ENCODE measurements at places on chromosomes 11 and 22.

DNA sequence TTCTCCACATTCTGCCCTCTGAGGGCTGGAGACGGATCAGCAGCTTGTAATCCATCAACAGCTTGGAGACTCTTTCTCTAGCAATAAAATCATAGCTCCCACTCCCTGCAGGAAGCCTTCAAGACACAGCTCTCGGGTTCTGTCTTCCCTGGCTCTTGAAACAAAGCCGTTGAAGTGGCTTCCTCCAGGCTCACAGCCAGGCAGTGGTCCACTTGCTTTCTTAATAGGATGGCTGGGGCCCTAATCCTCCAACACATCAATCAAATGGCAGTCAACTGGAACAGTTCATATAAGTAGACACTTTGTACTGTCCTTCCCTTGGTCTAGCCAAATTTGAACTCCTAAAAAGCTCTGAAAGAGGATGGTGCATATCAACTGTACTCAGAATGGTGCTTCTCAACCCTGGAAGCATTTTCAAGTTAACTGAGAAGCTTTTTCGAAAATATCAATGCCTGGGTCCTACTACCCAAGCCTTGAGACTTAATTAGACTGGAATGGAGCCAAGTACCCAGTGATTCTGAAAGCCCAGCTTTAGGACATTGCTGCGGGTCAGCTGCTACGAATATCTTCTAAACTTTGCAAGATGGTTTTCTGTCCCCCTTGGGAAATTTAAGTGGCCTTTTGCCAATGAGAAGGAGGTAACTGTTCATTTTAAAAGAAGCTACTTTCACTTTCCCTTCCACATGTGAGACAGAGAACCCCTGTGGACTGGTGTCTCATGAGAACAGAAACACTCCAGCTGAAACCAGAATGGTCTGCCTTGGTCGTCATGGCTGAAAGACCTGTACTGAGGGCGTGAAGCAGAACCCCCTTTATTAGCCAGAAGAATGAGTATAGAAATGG lies 74.7 kb downstream of the SC5D start:
- no peak for DNase-seq

- DNase-seq = no peak
Measured at GRCh38 chr11:114310095-114310494, 13.9 kb downstream of the NNMT start.

- no peak for DNase-seq
Measured at GRCh38 chr11:67606093-67606491, 644 bp upstream of the NDUFV1 start.

GRCh38 chr11:69876013-69876412 lies 56.8 kb upstream of the FGF3 start:
- DNase-seq = no peak

DNA sequence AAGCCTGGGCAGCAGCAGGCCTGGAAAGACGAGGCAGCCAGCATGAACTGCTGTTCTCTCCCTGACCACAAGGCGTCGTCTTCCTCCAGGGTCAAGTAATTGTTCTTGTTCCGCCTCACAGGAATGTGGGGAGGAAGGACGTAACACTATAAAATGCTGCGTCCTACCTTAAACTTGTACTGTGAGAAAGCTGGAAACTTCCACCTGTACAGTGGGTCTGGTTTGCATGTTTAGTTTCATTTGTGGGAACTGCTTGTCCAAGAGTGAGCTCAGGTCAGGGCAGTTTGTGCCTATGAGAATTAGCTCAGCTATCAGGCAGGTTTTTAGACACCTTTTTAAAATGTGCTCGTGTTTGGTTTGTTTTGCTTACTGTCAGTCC lies 55.2 kb downstream of the PANX1 start:
- no peak for DNase-seq

DNA sequence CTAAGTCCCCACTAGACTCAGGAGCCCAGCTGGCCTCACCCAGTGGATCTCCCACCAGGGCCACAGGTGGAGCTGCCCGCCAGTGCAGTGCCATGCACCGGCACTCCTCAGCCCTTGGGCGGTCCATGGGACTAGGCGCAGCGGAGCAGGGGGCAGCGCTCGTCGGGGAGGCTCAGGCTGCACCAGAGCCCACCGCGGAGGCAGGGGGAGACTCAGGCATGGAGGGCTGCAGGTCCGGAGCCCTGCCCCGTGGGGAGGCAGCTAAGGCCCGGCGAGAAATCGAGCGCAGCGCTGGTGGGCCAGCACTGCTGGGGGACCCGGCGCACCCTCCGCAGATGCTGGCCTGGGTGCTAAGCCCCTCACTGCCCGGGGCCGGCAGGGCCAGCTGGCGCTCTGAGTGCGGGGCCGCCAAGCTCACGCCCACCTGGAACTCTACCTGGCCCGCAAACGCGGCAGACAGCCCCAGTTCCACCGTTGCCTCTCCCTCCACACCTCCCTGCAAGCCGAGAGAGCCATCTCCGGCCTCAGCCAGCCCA lies 1275.2 kb upstream of the CNTN5 start:
- DNase-seq = no peak

DNA sequence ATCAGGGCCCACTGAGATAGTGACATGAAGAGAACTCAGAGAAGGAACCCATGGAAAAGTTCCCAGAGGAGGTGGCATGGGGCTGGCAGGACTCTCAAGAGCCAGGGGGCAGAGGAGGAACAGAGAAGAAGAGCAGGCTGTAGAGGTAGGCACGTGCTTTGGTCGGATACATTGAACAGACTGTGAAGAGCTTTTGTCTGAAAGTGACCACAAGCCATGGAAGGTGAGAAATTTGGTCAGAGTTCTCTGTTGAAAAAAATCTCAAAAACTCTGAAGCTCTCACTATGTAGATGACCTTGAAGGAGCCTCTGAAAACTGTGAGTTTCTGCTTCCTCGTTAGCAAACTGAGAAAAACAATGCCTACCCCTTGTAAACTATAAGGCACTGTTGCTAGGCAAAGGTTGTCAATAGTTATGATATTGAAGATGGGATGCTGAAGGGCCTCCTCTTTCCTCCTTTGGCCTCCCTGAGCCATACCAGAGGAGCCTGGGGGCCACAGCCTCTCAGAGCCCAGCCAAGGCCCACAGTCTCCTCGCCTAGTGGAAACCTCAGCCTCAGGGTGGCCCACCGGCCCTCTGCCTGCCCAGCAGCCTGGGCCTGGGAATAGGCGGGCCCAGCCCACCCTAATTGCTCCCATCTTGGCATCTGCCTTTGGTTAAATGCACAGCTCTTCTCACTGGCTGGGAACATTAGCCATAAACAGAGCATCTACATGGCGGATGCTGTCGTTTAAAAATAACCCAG lies 415.7 kb downstream of the SOX6 start:
- DNase-seq = no peak

GRCh38 chr11:77375107-77375506 lies 73.6 kb upstream of the GDPD4 start:
- no peak for DNase-seq

GRCh38 chr22:44025171-44026065 lies 1.3 kb downstream of the PARVB start:
- no peak for DNase-seq

DNA sequence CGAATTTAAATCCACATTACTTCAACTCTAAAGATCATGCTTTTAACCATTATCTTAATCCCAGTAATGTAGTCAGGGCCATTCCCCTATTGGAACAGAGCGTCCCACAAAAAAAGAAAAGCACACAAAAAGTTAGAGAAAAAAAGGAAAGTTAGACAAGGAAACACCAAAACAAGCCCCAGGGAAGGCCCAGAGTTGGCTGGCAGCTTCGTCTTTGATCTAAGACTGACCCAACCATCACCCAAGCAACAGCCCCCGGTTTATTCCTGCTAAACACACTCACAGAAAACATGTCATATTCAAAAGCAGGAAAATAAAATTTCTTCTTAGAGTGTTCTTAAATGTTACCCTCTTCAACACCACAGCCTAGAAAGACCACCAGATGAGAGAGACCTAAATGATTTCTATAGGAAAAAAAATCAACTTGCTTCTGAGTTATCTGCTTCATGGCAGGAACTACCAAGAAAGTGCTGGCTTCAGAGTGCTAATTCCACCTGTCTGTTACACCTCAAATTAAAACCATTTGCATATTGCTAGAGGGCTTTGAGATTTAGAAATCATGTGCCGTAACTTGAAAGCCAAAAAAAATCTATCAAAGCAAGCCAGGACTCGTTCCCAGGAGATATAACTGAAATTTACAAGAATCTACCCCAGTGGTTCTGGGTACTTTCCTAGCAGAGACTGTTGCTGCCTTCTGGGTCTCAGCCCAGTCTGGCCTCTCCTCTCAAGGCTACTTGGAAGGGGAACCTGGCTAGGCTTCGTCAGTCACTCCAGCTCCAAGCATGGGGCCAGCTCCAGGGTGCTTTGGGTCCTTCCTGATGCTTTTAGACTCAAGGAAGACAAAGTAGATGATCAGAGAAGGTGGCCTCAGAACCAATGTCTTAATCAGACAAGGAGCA lies 31.2 kb downstream of the POU2AF3 start:
- DNase-seq = no peak

GRCh38 chr11:108221911-108222573 lies 396 bp downstream of the NPAT start:
- no peak for DNase-seq

DNA sequence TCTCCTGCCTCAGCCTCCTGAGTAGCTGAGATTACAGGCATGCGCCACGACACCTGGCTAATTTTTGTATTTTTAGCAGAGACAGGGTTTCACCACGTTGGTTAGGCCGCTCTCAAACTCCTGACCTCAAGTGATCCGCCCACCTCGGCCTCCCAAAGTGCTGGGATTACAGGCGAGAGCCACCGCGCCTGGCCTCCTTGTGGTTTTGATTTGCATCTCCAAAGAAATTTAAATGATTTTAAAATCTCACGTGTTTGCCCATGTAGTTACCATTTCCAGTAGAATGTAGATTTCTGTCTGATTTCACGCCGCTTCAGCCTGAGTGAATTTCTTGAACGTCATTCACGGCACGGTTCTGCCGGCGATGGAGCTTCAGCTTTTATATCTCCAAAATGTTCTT lies 55.8 kb downstream of the IGF2 start:
- DNase-seq = no peak

DNA sequence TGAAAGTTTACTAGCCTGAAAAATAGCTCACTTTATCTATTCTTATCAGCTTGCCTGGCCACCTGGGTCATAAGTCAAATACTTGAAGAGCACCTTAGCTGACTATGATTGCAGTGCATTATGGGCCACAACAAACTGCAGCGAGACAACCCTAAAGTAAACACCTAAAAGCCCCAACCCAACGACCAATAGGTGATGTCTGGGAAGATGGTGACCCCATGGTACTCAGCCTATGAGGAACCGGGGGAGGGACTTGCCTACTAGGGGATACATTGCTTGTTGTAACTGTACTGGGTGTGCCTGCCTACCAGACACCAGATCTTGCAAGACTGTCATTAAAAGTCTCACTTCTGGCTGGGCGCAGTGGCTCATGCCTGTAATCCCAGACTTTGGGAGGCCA lies 35.6 kb upstream of the APOBEC3A start:
- DNase-seq = no peak

GRCh38 chr11:125679397-125679796 lies 1.2 kb downstream of the ACRV1 start:
- no peak for DNase-seq

DNA sequence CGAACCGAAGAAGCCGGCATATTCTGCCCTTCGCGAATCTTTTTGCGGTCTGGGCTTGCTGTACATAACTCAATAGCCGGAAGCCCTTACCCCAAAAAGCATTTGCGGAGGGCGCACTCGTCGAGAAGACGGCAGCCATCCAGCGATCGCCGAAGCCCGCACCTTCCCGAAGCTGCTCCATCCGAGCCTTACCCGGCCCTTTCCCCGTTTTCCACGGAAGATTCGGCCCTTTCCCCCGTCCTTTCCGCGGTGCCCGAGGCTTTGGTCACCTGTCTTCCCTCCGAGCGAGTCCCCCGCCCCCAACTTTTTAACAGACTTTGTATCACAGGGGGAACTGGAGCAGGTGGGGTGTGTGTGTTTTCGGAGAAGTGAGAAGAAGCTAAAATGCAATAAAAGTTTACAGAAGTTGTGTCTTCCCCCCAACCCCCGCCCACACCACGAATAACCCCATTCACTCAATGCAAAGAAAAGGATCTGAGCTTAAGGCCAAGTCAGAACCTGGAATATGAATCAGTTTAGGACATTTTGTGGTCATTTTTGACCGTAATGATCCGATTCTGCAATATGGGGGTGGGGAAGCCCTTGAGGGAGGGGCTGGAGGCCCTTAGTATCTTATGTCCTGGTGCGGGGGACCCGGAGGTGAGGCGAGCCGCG lies 99.0 kb upstream of the HSD17B12 start:
- DNase-seq = no peak

DNA sequence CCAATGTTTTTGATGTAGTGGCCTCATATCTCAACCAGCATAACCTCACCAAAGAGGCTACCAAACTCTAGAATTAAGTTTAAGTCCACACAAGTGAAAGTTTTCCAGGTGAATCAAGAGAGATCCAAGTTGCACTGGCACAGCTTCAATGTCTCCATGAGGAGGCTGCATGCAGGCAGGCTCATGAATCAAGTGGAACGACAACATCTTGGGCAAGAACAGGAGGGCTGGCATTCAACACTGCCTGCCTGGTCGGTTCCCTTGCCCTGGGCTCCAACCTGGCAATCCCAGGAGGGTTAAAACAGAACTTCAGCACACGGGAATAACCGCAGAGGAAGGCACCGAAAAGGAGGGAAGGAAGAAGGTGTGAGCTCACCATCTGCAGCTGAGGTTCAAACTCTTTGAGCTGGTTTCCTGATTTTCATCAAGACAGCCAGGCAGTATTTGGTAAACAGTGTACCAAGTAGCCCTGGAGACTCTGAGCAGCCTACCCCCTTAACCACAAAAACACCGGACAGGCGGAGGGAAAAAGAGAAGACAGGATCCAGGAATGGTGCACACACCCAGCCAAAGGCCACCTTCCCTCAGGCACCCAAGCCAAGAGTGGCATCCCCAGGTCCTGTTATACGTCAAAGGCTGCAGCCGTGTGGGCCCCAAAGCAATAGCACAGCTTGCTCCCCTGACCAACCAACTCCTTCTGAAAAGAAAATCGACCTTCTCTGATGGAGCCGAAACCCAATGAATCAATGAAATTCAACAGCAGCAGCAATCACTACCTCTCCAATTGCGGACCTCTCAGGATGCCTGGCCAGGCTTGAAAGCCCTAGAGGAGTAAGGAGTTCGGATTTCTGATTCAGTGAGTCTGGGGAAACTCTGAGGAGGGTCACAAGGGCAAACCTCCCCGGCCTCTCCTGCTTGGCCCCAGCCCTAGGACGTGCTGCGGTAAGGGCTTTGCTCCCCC lies 1.3 kb downstream of the PACSIN2 start:
- no peak for DNase-seq

GRCh38 chr11:69828971-69829344 lies 9.7 kb upstream of the FGF3 start:
- no peak for DNase-seq

DNA sequence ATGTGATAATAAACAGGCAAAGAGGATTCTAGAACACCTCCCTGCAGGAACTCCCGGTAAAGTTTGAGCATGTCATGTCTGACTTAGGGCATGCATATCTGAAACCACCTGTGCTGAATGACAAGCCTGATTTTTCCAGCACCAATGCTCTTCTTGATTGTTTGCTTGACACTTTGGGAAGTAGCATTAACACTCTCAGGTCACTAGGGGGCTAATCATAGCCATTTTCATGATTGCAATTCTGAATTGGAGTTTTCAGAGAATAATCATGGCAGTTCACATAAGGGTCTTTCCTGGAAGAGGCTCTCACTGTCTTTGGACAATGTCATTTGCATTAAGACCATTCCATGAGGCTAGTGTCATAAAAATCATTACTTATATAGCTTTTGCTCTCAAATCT lies 234.4 kb upstream of the MTNR1B start:
- no peak for DNase-seq
